ENCODE measurements at places on chromosomes 6 and 20.

- peak; percentile 83 for DNase-seq
Observed at GRCh38 chr6:101396548-101397173, 3.2 kb downstream of the GRIK2 start.

DNA sequence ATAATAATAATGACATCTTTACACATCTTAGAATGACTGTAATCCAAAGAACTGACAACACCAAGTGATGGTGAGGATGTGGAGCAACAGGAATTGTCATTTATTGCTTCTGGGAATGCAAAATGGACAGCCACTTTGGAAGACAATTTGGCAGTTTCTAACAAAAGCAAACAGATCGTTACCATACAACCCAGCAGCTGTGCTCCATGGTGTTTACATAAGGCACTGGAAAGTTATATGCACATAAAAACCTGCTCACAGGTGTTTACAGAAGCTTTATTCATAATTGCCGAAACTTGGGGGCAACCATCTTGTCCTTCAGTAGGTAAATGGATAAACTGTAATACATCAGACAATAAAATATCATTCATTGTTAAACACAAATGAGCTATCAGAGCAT is 18.3 kb upstream of the ASF1A start:
- no peak for DNase-seq

- DNase-seq: no peak
Observed at GRCh38 chr6:44078827-44079671, 48.2 kb downstream of the MRPL14 start.

- DNase-seq: no peak
Observed at GRCh38 chr20:3915691-3916090, 26.5 kb downstream of the PANK2 start.

DNA sequence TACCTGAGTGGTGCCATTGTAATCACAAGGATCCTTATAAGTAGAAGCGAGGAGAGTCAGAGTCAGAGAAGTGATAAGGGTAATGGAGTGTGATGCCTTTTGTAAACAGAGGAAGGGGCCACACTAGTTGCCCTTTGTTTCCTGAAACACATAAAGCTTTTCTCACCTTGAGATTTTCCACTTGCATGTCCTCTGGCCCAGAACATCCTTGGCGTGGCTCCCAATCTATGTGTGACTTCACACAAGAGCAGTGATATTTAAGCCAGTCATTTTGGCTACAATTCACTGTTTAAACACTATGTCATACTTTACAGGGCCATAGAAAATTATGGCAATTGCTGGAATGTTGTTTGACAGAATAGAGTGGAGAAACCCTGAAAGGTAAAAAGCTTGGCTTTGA is 121.2 kb upstream of the BTN3A2 start:
- no peak for DNase-seq

DNA sequence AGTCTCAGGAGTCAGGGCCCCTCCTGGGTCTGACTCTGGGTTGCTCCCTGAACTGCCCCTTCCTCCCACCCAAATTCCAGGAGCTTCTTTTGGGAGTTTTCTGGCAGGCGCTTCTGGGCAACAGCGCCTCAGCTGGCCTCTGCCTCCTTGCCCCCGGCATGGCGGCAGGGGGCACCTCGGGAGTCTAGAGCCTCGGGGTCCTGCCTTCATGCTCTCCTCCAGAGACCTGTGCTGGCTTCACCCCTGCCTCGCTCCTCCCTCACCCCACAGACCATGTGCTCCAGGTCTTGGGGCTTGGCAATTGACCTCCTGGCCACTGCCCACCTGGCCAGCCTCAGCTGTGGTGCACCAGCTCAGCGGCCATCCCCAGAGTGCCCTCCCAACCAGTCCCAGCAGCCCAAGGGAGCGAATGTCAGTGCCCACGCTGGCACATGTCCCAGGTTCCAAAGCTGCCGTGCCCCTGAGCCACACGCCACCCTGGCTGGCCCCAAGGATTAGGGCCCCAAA is 43.4 kb downstream of the SRC start:
- DNase-seq: no peak

- DNase-seq: peak; percentile 86
Observed at GRCh38 chr6:18823782-18824386, 436.7 kb downstream of the RNF144B start.

- no peak for DNase-seq
Observed at GRCh38 chr6:112128208-112128607, 40.8 kb downstream of the FAM229B start.

- DNase-seq: peak; percentile 10
Observed at GRCh38 chr6:154138793-154139192, 99.8 kb downstream of the OPRM1 start.

- DNase-seq: no peak
Observed at GRCh38 chr6:12457094-12457493, 166.9 kb downstream of the EDN1 start.

GRCh38 chr6:57247603-57248002 is 25.5 kb upstream of the RAB23 start:
- no peak for DNase-seq

GRCh38 chr20:34983995-34984735 is 28.5 kb downstream of the MYH7B start:
- DNase-seq: no peak

DNA sequence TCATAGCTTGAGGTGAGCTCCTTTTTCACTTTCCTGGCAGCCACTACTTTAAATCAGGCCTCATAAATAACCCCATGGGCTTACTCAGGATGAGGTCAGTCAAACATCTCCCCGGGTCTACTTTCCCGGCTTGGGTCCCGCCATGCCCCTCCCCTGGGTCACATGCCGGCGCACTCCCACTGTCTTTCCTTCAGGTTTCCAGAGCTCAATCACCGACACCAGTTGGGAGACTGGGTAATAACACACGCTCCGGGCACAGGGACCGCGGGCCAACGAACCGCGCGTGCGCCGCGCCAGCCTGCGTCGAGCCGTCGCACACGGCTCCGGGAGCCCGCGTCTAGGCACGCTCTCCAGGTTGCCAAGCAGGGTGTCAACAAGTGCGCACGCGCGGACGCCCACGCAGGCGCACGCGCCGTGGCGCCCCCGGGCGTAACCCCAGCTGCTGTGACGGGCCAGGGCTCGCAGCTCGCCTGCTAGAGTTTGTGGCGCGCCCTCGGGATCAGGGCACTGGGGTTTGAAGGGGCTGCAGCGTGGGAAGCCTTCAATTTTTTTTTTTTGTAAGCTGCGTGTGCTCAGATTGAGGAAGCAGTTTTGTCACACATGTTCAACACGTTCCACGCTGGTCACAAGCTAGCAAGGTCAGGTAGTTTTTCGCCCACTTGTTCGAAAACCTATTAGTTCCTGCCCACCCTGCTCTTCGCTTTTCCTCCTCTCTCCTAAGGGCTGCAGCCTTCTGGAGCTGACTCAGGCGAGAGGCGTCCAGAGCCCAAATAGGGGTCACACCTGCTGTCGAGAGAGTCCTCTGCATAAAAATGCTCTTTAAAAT is 31.8 kb downstream of the TFAP2B start:
- DNase-seq: no peak

DNA sequence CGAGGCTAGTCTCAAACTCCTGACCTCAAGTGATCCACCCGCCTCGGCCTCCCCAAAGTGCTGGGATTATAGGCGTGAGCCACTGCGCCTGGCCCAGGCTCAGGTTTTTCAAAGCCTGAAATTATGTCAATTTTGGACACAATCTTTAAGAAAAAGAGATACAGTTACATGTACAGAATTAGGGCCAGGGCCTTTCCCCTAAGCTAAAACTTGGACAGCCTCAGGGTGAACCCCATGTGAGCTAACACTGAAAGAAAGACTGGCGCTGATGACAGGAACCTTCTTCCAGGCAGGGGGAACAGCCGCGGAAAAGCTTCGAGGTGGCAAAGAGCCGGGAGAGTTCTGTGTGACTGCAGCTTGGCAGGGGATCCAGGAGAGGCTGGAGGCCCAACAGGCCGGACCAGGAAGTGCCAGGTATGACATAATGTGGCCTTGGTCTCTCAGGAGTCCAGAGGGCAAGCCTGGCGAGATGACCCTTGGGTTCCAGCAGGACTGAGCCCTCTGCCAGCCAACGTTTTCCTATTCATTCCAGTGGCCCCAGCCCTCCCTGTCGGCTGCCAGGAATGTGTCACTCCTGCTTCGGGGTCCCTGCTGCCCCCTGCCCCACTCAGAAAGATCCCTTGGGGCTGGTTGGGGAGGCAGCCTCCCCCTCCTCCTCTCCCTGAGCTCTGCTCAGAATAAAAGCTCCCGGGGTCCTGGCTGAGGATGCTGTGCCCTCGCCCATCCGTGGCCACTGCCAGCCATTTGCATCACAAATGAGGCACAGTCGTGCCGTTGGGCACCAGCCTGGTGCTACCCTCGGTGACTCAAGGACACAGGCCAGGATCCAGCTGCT is 37.3 kb downstream of the RBM38 start:
- DNase-seq: no peak
